ENCODE measurements at places on chromosomes 1 and 21.

GRCh38 chr1:229268505-229268904 is 2.4 kb upstream of the RAB4A start:
- DNase-seq = no peak

DNA sequence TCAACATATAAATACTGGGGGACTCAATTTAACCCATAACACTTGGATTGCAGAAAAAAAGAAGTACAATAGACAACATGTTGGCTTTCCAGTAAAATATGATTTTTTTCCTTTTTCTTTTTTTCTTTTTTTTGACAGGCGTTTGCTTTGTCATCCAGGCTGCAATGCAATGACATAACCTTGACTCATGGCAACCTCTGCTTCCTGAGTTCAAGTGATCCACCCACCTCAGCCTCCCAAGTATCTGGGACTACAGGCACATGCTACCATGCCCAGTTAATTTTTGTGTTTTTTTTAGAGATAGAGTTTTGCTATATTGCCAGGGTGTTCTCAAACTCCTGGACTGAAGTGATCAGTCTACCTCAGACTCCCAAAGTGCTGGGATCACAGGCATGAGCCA is 1512.0 kb upstream of the PRMT6 start:
- DNase-seq = no peak

GRCh38 chr1:118388301-118388959 is 203.4 kb upstream of the SPAG17 start:
- no peak for DNase-seq

GRCh38 chr1:229887043-229887822 is 179.8 kb upstream of the GALNT2 start:
- DNase-seq = no peak

- DNase-seq = no peak
Measured at GRCh38 chr21:42228709-42229220, 9.8 kb downstream of the ABCG1 start.

Data from NCI-H146 (cell line).